ENCODE measurements at places on chromosomes 4 and X.

- no peak for DNase-seq
These were observed 71.0 kb downstream of the PJA1 start for GRCh38 chrX:69093960-69094871.

DNA sequence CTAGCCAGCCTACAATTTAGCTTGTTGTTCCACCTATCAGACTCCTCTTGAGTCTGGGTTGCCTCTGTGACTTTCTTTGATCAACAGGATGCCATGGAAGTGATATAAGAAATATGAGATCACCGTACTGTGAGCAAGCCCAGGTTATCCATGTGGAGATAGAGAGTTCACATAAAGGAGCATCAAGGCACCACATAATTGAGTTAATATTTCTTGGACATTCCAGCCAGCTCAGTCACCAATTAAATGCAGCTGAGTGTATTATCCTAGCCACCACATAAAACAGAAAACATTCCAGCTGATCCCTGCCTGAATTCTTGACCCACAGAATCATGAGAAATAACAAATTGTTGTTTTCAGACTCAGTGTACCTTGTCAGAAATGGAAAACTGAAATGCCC lies 253.6 kb downstream of the PPP1R2C start:
- no peak for DNase-seq

DNA sequence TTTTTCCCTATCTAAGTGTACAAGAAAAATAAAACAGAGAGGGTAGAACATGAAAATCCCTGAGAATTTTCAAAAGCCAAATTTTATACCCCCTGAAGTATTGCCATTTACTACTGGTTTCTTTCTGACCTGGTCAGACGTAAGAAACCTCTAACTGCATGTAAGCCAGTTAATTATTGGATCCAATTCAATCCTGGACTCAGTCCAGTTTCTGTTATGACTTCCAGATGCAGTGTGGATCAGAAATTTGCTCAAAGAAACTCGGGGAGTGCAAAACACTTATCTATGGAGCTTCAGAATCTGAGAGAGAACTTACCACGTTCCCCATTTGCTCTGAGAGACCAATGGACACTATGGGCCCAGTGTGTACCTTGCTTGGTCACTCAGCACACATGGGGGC lies 383.5 kb downstream of the KLHL4 start:
- DNase-seq: no peak

GRCh38 chr4:94420356-94420755 lies 31.4 kb upstream of the PDLIM5 start:
- DNase-seq: no peak

DNA sequence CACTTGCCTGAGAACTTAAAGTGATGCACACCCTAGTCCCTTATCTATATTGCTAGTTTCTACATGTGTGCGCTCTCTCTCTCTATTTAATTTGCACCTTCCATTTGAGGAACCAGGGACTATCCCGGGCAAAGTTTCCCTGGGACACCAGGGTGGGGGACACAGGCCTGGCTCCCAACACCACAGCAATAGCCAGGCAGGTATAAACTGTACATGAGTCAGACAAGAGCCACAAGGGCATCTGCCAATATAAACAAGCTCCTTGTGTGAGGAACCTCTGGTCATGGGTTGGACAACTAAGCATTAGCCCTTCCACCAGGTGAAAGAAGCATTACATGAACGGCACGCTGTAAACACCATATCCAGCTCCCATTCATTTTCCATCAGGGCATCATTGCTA lies 455.5 kb downstream of the STIM2 start:
- no peak for DNase-seq

DNA sequence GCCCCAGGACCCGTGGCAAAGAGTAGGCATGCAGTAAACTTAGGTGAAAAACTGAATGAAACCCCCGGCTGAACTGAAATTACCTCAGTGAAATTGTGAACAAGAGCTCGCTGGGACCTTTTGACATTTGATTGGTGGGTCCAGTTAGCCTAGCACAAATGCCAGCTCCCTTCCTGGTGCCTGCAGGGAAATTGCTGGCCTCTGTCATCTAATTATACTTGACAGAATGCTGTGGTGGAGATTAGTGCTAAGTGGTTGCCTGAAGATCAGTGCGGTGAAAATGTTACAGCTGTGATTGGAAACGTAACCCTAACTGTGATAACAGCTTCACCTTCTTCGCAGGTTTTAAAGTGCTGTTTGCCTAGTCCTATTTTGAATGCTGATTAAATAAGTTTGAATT lies 43.0 kb downstream of the ADD1 start:
- no peak for DNase-seq

- no peak for DNase-seq
These were observed 43.7 kb upstream of the PUDP start for GRCh38 chrX:7191681-7192110.

- DNase-seq: no peak
These were observed 84.6 kb upstream of the PACRGL start for GRCh38 chr4:20615486-20616260.

DNA sequence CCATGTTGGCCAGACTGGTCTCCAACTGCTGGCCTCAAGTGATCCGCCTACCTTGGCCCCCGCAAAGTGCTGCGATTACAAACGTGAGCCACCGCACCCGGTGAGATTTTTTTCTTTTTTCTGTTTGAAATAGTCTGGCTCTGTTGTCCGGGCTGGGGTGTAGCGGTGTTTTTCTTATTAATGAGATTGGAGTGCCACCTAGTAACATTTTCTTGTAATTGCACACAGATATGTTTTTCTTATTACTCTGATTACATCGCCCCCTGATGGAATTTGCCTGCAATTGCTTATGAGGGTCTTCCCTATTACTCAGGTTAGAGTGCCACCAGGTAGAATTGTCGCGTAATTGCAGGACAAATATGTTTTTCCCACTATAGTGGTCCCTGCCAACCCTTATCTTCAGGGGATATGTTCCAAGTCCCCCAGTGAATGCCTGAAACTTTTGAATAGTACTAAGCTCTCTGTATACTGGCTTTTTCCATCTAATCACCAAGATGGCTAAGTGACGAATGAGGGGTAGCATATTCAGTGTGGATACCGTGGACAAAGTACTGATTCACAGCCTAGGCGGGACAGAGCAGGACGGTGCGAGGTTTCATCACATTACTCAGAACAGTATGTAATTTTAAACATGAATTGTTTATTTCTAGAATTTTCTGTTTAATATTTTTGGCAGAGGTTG lies 8.6 kb upstream of the PDHA1 start:
- no peak for DNase-seq

DNA sequence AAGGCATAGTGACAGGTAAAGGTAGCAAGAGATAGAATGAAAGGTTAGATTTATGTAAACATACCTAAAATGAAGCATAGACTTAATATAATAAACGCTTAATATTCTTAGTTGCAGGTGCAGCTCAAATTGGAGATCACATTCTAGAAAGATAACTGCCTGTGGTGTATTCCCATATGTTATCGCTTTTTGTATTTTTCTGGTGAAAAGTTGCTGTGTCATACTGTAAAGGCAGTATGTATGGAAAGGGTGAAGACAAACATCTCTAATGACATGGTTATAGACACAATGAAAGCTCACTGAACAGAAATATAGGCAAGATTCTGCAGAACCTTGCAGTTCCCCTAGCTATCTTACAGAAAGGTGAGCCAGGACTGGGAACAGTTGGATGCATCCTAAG lies 240.3 kb downstream of the DCLK2 start:
- no peak for DNase-seq

GRCh38 chrX:51456814-51457213 lies 39.6 kb downstream of the NUDT11 start:
- DNase-seq: no peak

DNA sequence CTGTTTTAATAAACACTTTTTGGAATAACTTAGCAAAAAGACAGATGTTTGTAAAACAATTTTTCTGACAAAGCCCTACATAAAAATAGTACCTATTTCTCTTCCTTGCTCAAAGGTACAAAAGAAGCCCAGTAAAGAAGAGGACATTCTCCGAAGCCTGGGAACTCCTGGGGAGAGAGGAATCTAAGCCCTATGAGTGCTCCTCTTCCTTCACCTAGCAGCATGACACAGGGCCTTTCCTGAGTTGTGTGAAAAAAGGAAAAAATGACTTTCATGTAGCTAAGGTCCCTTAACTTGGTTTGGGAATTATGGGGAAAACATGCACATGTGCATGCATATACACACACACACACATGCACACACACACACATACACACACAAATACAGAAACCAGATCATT lies 586.9 kb downstream of the TMA16 start:
- DNase-seq: no peak

- DNase-seq: no peak
These were observed 162.3 kb upstream of the PSAPL1 start for GRCh38 chr4:7596918-7597606.

- peak; percentile 92 for DNase-seq
These were observed 429 bp downstream of the UVSSA start for GRCh38 chr4:1347410-1347864.

- DNase-seq: no peak
These were observed 379.9 kb upstream of the LCORL start for GRCh38 chr4:18401425-18401824.

DNA sequence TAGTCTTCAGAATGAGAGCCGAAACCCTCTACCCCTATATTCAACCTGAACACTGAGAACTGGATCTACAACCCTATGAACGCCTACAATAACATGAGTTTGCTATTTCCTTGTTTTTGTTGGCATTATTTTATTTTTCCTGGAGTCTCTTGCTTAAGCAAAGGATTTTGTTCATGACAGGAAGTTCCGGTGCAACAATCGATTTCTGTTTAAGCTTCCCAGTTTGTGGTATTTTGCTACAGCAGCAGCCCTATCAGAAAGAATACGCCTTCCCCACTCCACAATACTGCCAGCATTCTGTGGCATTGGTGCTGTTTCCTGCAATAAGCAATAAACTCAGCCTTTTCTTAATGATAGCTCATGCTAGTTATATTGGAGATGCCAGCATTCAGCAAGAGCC lies 60.9 kb downstream of the NPY5R start:
- no peak for DNase-seq

GRCh38 chr4:84697615-84698201 lies 114.8 kb downstream of the CDS1 start:
- no peak for DNase-seq

- DNase-seq: no peak
These were observed 112.6 kb downstream of the FRAS1 start for GRCh38 chr4:78169728-78170127.

DNA sequence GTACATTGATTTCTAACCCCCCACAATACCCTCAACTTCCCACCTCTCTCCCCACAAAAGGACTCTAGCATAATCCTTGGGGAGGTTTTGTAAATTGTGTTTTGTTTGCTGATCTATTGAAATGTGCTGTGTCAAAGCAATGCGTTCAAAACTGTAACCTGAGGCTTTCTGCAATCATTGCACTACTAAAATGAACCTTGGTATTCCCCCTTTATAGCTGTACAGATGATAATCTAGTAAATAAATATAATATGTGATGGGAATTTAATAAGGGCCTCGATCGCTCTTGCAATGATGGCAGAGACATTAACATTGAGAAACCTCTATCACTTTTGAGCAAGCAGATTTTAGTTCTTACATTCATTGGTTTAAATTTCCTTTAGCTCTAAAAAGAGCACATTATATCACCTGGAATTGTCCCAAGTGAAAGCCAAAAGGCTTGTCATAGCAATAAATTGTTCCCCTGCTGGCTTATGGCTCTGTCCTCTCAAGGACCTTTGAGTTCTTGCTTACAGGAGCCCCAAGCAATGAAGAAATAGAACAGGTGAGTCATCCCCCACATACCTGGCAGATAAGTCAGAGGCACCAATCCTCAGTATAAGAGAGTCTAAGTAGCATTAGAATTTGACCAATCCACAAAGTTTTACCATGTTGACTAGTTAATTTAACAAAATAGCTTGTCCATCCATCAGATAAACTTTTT lies 18.4 kb upstream of the ACE2 start:
- no peak for DNase-seq

DNA sequence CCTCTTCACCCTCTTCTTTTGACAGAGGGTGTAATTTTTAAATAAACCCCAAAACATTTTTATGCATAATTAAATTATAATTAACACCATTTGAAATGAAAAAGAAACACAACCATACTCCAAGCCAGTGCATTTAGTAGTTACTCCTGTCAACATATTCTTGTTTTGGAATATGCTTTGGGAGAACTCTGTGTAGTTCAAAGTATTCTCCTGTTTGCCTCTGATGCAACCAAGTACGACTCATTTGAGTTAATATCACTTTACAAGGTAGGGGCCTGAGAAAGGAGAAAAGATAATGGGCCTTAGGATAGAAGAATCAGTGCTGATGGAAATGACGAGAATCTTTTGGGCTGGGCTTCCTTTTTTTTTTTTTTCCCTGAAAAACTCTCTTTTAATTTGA lies 2.7 kb downstream of the PTPN13 start:
- no peak for DNase-seq

DNA sequence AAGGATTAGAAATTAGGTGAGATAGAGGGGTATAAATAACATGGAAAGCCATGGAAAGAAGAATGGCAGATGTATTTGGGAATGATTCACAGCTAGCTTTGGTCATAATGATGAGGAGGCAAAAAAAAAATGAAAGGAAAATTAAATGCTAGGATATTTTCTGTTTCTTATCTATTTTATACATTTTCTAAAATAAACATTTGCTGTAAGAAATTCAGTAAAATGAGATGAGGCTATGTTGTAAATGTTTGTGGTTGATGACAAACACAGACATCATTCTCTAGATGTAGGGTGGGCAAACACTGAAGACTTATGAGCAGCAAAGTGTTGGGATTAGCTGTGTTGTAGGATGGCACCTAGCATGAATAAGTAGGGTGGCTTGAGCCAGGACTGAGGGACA lies 407.1 kb downstream of the IL15 start:
- no peak for DNase-seq

GRCh38 chrX:4935846-4936245 lies 1222.4 kb upstream of the PRKX start:
- no peak for DNase-seq

GRCh38 chrX:109872021-109872732 lies 130.7 kb upstream of the TMEM164 start:
- no peak for DNase-seq

- DNase-seq: no peak
These were observed 633.0 kb upstream of the FAM241A start for GRCh38 chr4:111512081-111512783.
